ENCODE measurements at places on chromosomes 12 and 14.

- peak; percentile 47 for DNase-seq
Measured at GRCh38 chr14:75561013-75561432, 17.4 kb upstream of the FLVCR2 start.

DNA sequence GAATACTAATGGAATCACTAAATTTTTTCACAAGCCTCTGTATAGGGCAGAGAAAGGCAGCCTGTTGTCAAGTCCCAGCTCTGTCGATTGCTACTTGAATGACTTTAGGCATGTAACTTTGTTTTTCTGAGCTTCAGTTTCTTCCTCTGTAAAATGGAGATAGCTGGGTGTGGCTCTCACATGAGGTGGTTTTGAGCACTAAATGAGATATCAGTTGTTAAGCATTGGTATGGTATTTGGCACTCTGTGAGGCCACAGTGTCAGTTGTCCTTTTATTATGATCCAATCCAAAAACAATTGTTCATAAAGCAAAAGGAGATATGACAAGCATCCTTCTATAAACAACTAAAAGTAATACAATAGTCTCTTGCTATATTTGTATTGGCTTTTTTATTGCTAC is 120.6 kb downstream of the DUSP6 start:
- no peak for DNase-seq

DNA sequence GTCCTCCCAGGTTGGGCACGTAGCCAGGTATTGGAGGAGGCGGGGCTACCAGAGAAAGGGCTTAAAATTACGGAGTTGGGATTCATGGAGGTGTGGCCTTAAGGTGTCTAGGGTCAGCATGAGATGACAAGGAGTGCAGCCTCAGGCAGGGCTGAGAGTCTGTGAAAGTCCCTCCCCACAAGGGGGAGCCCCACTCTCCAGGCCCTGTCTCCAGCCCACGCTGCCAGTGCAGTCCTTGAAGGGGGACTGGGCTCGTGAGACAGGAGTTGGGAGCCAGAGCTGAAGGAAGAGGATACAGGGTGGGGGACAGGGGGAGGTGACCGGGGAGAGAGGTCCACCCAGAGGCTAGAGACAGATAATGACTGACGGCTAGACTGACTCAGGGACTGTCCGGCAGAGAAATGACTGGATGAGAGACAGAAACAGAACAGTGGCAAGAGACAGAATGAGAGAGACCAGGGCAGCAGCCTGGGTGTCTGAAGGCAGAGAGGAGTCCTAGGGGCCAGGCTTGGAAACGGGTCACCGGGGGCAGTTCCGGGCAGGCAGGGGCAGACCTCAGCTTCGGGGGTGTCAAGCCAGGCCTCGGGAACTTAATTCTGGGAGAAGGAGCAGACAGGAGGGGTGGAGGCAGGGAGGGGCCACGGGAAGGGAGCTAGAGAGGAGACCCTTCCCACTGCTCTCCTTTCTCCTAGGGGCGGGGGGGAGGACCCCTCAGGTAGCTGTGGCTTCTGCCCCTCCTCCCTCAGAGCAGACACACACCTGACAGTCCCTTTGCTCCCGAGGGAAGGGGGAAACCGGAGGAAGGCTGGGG is 970 bp downstream of the CDH24 start:
- DNase-seq: peak; percentile 64

DNA sequence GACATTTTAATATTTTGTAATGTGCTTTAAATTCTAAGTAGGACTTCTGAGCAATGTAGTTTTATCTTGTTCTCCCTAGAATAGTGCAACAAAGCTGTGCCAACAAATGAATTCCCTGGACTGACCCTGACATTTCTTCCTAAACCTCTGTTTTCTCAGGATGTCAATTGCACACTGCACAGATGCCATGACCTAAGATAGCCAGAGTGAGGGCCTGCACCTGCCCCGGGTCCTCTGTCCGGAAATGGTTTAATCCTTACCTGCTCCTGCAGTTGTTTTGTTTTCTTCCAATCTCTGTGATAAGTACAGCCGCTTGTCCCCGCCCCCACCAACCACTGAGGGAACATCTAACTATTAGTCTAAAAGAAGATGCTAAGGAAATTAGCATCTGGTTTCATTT is 831.5 kb downstream of the GALC start:
- no peak for DNase-seq

DNA sequence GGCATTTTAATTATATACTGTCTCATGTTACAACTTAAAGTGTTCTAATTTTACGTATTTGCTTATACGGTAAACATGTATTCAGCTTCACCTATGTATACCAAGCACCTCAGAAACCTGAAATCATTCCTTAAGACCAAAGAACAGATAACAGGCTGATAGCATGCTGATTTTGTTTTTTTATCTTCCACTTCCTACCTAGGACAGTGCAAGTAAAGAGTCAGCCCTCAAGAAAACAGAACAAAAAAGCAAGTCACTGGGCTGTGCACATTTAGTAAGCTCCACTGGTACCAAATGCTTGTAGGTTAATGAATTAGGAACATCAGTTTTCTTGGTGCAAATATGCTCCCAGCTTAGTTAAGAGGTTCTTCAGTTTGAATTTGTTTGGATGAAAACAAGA is 611.3 kb downstream of the VRK1 start:
- no peak for DNase-seq

DNA sequence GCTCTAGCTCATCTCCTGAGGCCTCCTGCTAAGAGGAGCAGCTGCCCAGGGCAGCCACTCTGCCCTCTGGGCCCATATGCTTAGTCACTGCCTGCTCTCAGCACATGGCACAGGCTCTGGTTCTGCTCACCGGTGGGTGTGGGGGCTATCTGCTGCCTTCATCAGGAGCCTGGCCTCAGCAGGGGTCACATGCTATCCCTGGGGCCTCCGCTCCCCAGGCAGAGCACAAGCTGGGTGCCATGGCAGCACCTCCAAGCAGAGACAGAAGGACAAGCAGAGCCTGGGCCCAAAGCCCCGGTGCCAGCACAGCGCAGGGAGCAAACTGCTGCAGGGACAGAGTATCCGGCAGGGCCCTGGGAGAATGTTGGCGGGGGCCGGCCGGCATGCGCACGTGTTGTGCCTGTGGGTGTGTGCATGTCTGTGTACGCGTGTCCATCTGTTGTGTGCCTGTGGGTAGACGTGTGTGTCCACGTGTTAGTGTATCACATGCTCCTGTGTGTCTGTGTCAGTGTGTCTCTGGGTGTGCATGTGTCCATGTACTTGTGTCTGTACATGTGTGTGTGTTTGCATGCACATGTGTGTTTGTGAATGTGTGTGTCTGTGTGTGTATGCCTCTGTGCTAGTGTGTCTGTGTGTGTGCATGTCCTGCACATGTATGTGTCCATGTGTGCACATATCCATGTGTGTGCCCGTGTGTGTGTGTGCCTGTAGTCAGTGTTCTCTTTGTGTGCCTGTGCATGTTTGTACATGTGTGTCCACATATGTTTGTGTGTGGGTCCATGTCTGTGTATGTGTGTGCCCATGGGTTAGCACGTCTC is 326.9 kb downstream of the TMEM121 start:
- DNase-seq: no peak

DNA sequence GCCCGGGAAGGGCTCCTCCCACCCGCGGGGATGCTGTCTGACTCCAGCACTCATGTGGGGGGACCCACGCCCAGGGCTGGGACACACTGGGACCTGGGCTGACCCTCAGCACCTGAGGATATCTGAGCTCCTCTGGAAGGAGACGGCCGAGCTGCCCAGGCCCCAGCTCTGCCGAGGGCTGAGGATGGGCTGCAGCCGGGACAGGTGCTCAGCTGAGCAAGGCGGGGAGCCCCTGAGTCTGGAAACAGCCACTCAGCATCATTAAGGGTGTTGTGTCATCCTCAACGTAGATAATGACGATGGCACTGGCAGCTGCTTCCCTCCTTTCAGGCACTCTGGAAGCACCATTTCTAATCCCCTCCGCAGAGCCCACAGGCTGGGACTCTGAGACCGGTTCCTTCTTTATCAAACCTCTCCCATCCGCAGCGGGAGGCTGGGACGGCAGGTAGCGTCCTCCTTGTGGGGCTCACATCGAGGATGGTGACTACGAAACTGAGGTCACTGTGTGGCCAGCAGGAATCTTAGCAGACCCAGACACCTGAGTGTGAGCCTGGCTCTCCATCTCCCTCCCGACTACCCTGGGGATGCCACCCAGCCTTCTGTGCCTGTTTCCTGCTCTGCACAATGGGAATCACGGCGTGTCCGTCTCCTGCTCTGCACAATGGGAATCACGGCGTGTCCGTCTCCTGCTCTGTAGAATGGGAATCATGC is 26.7 kb upstream of the SFSWAP start:
- no peak for DNase-seq

- DNase-seq: no peak
Measured at GRCh38 chr12:6767353-6768319, 1.5 kb downstream of the PTMS start.

GRCh38 chr14:86179980-86180379 is 650.0 kb downstream of the FLRT2 start:
- DNase-seq: no peak

DNA sequence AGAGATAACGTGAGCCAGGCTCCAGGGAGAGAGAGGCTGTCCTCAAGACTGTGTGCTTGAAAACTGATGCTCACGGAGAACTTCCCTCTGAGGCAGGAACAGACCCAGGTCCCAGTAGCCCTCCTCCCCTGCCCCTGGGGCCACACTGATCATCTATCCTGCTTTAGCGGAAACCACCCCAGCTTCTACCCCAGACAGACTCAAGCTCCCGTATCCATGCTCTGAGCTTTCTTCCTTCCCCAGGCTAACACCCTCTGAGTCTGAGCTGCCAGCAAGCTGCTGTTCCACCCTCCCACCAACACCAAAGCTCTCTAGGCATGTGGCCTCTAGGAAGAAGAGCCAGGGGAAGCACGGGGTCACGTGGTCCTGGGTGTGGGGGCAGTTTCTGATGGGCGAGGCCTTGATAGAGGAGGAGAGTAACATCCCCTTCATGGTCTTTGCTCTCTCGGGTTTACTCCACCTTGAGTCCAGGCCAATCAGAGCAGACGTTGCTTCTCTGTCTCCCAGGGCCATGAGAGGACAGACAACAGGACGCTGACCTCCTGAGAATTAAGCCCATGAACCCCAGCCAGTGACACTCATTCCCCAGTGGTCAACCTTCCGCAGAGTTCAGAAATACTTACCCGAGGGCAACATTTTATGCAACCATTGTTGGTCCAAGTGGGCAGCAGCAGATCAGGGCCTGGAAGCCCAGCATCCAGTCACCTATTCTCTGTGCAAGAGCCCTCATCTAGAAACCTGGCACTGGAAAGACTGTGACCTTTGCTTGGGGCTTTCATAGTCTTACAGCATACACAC is 1.4 kb downstream of the PCK2 start:
- DNase-seq: peak; percentile 26

GRCh38 chr12:95551305-95551704 is at the start of gene USP44:
Gene USP44 (minus strand): TSS chr12:95551476. CDS start chr12:95534256, 17,220 bp downstream.
- no peak for DNase-seq

DNA sequence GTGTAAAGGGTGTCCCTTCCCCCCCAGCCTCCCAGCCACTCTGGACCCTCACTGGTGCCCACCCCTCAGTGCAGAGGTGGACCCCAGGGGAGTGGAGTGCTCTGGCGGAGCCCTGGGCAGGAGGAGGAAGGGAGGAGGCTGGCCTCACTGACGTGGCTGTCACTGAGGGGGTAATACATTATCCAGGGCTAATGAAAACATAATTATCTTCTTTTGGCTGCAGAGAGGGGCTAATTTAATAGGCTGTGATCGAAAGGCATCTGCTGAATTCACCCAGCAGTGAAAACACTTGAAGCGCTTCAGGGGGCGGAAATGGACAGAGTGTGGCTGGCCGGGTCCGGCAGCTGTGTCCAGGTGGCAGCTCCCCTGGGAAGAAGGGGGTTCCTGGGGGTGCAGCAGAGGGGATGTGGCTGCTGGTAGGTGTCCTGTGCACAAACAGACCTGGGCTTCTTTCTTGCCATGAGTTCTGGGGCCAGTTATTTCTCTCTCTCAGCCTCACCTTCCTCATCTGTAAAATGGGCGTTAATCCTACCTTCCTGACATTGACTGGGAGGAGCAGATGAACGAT is 3.7 kb upstream of the NOS1 start:
- no peak for DNase-seq

- DNase-seq: no peak
Measured at GRCh38 chr14:42185718-42186117, 579.0 kb downstream of the LRFN5 start.

DNA sequence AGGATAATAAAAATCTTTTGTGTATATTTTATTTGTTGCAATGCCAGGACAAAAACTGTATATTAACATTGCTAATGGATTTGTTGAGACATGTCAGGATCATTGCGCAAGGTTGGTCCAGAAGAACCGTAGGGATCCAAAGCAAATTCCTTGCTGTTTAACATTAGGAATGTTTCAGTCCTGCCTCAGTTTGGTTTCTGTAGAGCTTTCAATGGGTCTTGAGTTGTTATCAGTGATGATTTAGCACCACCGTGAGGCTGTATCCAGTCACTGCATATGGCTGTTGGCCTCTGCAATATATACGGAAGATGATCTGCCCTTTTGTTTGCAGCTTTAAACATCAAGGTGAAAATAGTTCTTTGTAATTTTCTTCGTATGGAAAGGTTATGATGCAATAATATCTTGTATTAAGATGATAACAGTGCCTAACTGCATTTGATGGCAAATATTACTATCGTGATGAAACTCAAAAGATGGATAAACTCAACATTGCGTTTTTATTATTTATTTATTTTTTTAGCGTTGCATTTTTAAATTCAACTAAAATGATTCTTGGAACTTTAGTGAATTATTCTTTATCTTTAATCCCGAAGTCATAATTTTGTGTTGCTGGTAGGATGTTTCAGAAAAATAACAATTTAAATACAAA is 231.2 kb downstream of the AKAP6 start:
- DNase-seq: peak; percentile 26

DNA sequence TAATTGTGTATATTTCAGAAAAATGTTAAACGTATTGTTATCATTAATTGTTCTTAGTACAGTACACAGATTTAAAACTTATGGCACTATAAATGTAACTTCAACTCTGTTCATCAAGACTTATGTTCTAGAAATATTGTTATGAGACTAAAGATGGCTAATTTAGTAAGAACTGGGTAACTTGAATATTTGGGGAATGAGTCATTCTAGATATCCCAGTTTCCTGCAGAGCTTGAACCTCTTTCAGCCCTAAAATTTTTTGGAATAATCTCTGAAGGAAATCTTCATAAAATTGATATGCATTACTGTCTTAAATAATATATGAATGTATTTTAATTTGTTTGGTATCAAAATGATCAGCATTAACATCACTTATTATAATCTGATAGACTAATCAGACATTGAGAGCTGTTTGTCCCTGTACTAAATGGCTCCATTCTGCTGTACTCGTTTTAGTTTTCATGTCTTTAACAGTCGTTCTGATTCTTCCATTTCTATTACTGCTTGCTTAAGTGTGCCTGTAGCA is 87.1 kb downstream of the VEZT start:
- no peak for DNase-seq

GRCh38 chr14:92513204-92513965 is at the start of gene RIN3:
Gene RIN3 (plus strand): TSS chr14:92513781. CDS start chr14:92513933, 152 bp downstream.
- DNase-seq: peak; percentile 25

Measured in CD4-positive, alpha-beta T cell treated with Interleukin-4 for 4 hours (primary cell).